ENCODE measurements at places on chromosomes 13 and 19.

DNA sequence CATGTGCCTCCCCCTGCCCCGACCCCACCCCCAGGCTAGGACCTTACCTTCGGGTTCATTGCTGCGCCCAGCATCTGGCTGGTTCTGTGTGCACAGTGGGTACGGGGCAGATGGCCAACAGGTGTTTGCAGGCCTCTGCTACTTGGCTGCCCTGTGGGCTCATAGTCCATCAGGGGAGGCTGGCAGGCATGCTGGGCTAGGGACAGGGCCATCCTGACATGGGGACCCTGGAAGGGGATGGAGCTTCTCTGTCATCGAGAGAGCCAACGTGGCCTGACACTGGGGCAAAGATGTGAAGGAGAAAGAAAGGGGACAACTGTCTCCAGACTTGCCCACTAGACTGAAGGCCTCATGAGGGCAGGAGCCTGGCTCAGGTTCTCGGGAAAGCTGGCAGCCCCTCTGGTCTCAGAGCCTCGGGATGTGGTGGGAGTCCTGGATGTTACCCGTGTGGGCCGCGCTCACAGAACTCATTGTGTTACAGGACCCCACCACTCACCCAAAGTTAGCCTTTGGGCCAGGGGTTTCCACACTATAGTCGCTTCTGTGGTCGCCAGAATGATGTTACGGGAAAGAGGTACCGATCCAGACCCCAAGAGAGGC, 4.7 kb downstream of the ZNF536 start:
- no peak overlapping the region for H3K4me3 ChIP-seq
- no peak for DNase-seq
- no peaks in the 10 kb centered on the region for H3K36me3 ChIP-seq
- peaks cover 23% of the 10 kb centered on the region for H3K27me3 ChIP-seq

- peaks cover 5% of the 10 kb centered on the region for H3K27me3 ChIP-seq
- peak overlapping the region; percentile 45 for H3K4me3 ChIP-seq
- peaks cover 20% of the 10 kb centered on the region for H3K4me1 ChIP-seq
- no peaks in the 10 kb centered on the region for H3K36me3 ChIP-seq
- DNase-seq, result peak; percentile 85
Measured at GRCh38 chr19:33064458-33064791, 263 bp downstream of the RHPN2 start.

DNA sequence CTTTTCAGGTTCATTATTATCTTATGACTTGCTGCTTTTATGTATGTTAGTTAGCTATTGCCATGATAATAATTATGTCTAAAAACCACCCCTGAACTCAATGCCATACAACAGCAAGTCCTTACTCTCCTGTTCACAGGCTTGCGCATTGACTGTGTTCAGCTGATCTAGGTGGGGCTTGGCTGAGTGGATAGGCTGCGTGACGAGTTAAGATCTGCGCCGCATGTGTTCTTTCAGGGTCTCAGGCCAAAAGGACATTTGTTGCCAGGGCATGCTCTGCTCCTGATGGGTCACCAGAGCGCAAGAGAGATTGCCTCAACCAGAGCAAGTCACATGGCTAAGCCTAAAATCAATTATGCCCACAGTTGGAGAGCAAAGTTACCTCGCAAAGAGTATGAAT, 859 bp downstream of the ZNF568 start:
- H3K27me3 ChIP-seq, result no peaks in the 10 kb centered on the region
- H3K4me3 ChIP-seq, result peak overlapping the region; percentile 89
- DNase-seq, result no peak
- H3K27ac ChIP-seq, result no peak overlapping the region
- H3K36me3 ChIP-seq, result no peaks in the 10 kb centered on the region
- H3K4me1 ChIP-seq, result peaks cover 8% of the 10 kb centered on the region

GRCh38 chr13:110475117-110475516, 86.4 kb downstream of the RAB20 start:
- no peak overlapping the region for H3K4me3 ChIP-seq
- no peaks in the 10 kb centered on the region for H3K36me3 ChIP-seq
- no peak overlapping the region for H3K27ac ChIP-seq
- no peaks in the 10 kb centered on the region for H3K27me3 ChIP-seq
- no peak for DNase-seq

DNA sequence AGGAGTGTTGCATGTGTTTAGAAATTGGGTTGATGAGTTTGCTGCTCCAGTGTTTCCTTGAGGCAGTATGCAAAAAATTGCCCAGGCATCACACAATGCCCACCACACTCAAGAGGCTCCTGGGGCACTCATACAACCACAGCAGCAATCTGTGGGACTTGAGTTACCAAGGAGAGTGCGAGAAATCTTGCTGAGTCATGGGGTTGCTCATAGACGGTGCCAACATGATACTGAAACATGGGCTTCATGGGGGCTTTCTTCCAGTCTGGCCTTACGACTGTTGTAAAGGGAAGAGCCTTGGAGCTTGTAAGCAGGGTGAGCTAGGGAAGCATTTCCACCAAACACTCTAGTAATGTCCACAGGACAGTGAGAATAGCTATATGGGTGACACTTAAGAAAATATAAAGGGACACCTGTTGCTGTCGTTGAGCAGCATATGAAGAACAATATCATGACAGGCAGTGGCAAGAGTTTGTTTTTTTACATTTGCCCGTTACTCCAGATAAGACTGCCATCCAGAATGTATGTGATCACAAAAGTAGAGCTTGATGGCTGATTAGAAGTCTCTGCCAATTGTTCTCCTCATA, 1237.4 kb downstream of the UQCRFS1 start:
- DNase-seq, result no peak
- H3K36me3 ChIP-seq, result no peaks in the 10 kb centered on the region
- H3K4me1 ChIP-seq, result no peaks in the 10 kb centered on the region
- H3K27ac ChIP-seq, result no peak overlapping the region
- H3K4me3 ChIP-seq, result no peak overlapping the region

DNA sequence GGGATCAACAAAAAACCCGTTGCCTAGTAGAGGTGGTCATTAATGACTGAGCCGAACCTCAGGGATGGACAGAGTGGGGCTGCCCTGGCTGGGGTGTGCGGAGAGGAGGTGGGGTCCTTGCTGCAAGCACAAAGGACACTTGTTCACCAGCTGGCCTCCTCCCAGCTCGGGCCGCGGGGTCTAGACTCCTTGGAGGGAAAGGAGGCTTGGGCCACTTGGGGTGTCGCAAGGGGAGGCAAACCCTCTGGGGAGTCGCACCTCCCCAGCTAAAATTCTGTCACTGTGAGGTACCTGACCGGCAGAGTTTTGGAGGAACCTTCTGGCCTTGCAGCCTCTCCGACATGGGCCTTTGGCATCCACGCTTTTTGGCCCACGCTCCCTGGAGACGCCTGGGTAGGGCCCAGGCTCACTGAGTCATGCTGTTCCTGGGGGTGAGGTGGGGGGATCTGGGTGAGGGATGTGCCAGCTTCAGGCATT, 8.2 kb downstream of the KLHL26 start:
- H3K4me1 ChIP-seq, result peaks cover 34% of the 10 kb centered on the region
- H3K27me3 ChIP-seq, result no peaks in the 10 kb centered on the region
- H3K27ac ChIP-seq, result no peak overlapping the region
- H3K36me3 ChIP-seq, result no peaks in the 10 kb centered on the region

DNA sequence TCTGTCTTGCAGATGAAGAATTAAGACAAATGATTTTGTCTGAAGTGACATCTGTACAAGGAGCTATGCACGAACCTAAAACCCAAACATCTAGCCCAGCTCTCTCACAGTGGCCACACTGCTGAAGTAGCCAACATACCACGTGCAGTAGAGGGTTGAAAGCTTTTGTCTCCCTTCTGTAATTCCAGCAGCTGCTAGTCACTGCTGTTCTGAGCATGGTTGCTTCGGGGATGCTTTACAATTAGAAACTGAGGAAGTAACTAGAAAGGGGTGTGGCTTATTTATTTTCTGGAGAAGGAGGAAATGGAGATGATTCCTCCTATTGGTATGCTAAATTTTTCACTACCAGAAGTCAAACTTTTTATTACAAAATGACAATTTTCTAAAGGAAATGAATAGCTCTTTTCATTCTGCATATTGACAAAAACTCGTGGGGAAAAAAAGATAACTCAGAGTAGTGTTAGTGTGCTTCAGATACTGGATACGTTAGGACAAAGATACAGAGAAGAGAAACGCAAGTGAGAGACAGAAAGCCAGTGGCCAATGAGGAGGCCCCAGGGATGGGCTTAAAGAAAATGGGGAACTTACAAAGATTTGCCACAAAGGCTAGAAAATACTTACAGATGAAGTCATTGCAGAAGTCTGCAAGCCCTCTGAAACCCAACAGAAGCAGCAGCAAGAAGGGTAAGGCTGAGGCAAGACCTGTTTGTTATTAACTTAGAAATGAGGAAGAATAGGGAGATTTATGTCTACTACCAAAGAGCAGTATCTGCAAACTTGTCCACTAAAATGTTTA, 192.7 kb upstream of the MIR17HG start:
- H3K4me3 ChIP-seq, result no peak overlapping the region
- H3K36me3 ChIP-seq, result no peaks in the 10 kb centered on the region
- no peak for DNase-seq

DNA sequence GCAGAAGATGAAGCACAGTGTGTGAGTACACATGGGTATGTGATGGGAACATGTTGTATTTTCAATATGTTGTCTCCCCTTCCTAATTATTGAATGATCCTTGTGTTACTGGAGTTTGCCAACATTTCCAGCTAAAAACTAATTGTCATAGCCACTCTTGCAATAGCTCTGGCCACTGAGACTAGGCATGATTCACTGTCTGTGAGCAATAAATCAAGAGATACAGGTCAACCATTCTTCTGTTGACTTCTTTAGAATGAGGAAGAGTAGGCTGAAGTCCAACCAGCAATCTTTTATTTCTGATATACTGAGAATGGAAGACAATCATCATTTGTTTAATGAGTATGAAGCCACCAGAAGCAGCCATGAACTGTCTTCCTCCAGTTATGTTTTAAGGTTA, 413.9 kb downstream of the SLITRK5 start:
- no peaks in the 10 kb centered on the region for H3K36me3 ChIP-seq
- no peak for DNase-seq
- no peaks in the 10 kb centered on the region for H3K4me1 ChIP-seq

- DNase-seq, result no peak
- no peaks in the 10 kb centered on the region for H3K36me3 ChIP-seq
- no peak overlapping the region for H3K4me3 ChIP-seq
- no peaks in the 10 kb centered on the region for H3K27me3 ChIP-seq
Measured at GRCh38 chr13:65609350-65609749, 1620.8 kb downstream of the PCDH9 start.

GRCh38 chr19:16369664-16370576, 45.3 kb downstream of the KLF2 start:
- no peaks in the 10 kb centered on the region for H3K27me3 ChIP-seq
- peak overlapping the region; percentile 72 for H3K27ac ChIP-seq
- no peak overlapping the region for H3K4me3 ChIP-seq
- H3K4me1 ChIP-seq, result peaks cover 94% of the 10 kb centered on the region

GRCh38 chr13:73412933-73413332, 354.1 kb downstream of the KLF5 start:
- H3K4me1 ChIP-seq, result no peaks in the 10 kb centered on the region
- H3K36me3 ChIP-seq, result no peaks in the 10 kb centered on the region
- H3K4me3 ChIP-seq, result no peak overlapping the region
- no peak overlapping the region for H3K27ac ChIP-seq

DNA sequence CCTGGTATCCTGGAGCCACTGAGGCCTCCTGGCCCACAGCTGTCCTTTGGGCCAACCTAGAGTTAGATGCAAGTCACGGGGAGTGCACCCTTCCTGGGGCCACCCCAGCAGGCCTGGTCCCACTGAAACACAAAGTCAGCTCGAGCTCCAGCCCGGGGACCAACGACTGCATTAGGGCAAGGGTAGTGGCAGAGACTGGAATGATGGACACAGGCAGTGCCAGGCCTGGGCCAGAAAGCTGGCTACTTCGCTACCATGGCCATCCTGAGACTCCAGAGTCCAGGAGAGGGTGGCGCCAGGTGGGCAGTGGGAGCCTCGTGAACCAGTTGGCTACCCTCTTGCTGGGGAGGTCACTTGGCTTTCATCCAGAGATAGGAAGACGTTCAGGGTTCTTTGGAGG, 22.2 kb upstream of the RNF17 start:
- H3K27ac ChIP-seq, result no peak overlapping the region
- no peak for DNase-seq
- H3K36me3 ChIP-seq, result no peaks in the 10 kb centered on the region
- peaks cover 9% of the 10 kb centered on the region for H3K4me1 ChIP-seq
- peaks cover 39% of the 10 kb centered on the region for H3K27me3 ChIP-seq

DNA sequence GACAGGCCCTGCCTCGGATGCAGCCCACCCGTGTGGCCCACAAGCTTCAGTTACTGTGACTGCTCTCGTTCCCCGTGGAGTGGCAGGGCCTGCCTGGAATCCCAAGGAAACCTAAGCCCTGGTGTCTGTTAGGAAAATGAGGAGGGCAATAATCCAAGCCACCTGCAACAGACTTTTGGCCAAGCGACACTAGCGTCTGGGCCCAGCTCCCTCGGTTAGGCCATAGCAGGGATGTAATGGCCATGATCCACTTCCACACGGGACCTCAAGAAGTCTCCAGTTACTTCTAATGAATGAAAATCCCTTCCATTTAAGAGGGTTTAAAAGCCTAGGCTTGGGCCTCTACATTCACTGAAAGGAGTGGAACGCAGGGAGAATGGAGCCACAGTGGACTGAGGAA, 8.9 kb downstream of the ZC3H4 start:
- H3K27me3 ChIP-seq, result no peaks in the 10 kb centered on the region
- no peak overlapping the region for H3K4me3 ChIP-seq
- DNase-seq, result no peak

- no peak overlapping the region for H3K4me3 ChIP-seq
- DNase-seq, result no peak
- H3K27ac ChIP-seq, result no peak overlapping the region
- peaks cover 7% of the 10 kb centered on the region for H3K4me1 ChIP-seq
- H3K27me3 ChIP-seq, result peaks cover 30% of the 10 kb centered on the region
Measured at GRCh38 chr13:110872034-110872767, 42.7 kb downstream of the ANKRD10 start.

- H3K4me1 ChIP-seq, result no peaks in the 10 kb centered on the region
- no peaks in the 10 kb centered on the region for H3K27me3 ChIP-seq
- no peak overlapping the region for H3K4me3 ChIP-seq
- H3K27ac ChIP-seq, result no peak overlapping the region
Measured at GRCh38 chr13:82305588-82305987, 1576.7 kb downstream of the SLITRK1 start.

- H3K4me3 ChIP-seq, result no peak overlapping the region
- no peaks in the 10 kb centered on the region for H3K27me3 ChIP-seq
- H3K27ac ChIP-seq, result no peak overlapping the region
- H3K4me1 ChIP-seq, result no peaks in the 10 kb centered on the region
Measured at GRCh38 chr19:6521718-6522646, 8.8 kb upstream of the TNFSF9 start.

DNA sequence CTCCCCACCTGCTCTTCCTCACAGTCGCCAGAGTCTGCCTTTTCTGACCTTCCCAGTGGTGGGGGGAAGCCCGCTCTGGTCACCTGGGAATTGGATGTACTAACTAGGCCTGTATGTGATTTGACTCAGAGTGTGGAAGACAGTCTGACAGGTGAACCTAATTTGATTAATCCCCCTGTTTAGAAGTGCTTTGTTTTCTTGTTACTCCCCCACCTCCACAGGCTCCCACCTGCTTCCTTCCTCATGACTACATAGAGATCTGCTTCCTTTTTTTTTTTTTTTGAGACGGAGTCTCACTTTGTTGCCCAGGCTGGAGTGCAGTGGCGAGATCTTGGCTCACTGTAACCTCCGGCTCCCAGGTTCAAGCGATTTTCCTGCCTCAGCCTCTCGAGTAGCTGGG, 44.0 kb downstream of the COG3 start:
- no peaks in the 10 kb centered on the region for H3K4me1 ChIP-seq
- H3K27me3 ChIP-seq, result no peaks in the 10 kb centered on the region
- H3K27ac ChIP-seq, result no peak overlapping the region
- DNase-seq, result no peak
- no peak overlapping the region for H3K4me3 ChIP-seq
- peaks cover 92% of the 10 kb centered on the region for H3K36me3 ChIP-seq
